Femur (tissue), 1 donor: ENCODE measurements at places on chromosomes 7 and 10.

DNA sequence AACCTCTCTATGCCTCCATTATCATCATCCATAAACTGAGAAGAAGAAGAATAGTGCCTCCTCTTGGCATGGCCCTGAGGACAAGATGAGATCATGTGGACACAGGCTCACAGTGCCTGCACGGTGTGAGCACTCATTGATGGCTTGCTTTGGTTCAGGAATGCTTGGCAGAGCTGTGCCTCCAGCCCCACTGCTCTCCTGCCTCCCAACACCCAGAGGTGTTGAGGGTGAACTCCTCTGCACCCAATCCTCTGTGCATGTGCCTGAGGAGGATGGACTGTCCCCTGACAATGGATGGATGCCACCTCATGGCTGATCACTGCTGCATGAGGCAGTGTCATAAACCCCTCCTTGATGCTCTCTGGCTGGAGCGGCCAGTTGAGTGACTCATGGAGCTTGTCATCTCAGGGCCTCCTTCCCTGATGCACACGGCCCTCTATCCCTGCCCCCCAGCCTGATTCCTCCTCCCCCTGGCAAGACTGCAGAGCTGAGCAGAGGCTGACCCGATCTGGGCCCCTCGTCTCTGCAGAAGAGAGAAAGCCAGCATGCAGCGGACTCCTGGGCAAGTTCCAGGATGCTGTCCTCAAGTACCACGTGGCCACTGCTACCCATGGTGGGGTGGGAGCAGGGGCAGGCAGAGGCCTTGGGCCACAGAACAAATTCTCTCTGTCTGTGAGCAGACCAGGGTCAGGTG is 136.3 kb downstream of the KCNMA1 start:
- DNase-seq: peak; percentile 79

GRCh38 chr10:102347236-102347828 is 48.2 kb upstream of the NFKB2 start:
- DNase-seq: peak; percentile 69

- no peak for DNase-seq
Measured at GRCh38 chr7:110790992-110791391, 299.9 kb upstream of the LRRN3 start.

GRCh38 chr7:129886818-129887186 is 66.0 kb downstream of the UBE2H start:
- DNase-seq: no peak

DNA sequence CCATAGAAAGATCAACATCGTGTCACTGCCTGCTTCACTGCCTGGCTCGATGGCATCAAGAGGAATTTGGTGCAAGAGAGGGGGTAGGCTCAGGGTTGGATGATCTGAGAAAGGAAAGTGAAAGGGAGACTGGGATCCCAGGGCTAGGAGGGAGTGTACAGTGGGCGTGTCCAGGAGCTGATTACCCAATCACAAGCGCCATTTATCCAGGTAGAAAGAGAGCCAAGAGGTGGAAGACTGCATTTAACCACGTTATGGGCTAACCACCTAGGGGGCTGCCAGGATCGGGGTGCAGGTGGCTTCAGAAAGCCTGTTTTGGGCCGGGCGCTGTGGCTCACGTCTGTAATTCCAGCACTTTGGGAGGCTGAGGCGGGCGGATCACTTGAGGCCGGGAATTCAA is 10.3 kb downstream of the PODXL start:
- no peak for DNase-seq

DNA sequence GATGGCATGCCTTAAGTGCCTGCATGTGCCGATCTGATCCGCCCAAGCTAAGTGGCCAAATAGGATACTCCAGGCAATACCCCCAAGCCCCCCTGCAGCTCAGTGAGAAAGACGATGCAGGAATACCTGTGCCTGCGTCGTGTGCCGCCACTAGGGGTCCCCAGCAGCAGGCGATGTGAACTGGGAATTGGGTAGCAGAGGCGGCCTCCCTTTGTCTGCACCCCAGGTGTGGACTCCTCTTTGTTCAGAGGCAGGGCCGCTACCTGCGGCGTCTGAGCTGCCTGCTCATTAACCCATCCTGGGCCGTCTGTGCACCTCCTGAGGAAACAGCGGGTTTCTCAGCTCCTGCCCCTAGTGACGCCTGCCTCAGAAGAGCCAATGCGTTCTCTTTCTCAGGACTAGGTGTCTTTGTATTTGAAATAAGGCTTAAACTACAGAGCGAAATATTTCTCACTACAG is 4.8 kb upstream of the CHN2 start:
- DNase-seq: peak; percentile 67

- DNase-seq: no peak
Measured at GRCh38 chr7:106022193-106022821, 59.2 kb downstream of the CDHR3 start.

DNA sequence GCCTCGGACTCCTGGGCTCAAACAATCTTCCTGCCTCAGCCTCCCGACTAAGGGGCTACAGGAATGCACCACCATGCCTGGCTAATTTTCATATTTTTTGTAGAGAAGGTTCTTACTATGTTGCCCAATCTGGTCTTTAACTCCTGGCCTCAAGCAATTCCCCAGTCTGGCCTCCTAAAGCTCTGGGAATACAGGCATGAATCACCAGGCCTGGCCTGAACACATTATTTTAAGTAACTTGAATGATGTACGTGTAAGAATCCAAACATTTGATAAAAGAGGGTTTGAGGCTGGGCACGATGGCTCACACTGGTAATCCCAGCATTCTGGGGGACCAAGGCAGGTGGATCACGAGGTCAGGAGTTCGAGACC is 13.0 kb upstream of the BAMBI start:
- no peak for DNase-seq

- no peak for DNase-seq
Measured at GRCh38 chr7:154911862-154912455, 91.0 kb downstream of the PAXIP1 start.

- DNase-seq: peak; percentile 46
Measured at GRCh38 chr10:95559471-95559870, 1.7 kb downstream of the SORBS1 start.

DNA sequence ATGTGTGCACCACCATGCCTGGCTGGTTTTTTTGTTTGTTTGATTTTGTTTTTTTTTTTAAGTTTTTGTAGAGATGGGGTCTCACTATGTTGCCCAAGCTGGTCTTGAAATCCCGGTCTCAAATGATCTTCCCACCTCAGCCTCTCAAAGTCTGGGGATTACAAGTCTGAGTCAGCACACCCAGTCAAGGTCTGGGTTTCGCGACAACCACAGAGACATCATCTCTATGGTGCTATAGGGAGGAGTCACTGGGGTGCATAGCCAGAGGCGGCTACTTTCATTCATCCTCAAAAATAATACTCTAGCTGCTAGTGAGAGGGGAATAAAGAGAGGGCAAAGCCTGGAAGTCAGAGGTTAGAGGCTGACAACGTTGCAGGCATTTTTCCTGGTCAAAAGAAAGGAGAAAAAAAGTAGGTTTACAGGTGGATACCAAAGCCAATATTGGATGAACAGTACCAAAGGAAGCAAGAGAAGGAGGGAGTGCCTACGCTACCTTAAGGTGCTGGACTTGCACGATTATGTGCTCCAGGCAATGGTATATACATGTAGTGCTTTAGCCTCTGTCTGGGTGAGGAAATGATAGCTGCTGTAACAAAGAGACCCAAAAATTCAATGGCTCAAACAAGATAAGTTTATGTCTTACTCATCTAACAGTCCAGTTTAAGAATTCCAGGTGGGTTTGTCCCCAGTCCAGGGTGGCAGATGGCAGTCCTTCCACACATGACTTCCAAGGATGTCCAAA is 178.3 kb downstream of the SKIDA1 start:
- no peak for DNase-seq
